Epithelial cell of esophagus (primary cell): ENCODE measurements at places on chromosomes 2 and 18.

DNA sequence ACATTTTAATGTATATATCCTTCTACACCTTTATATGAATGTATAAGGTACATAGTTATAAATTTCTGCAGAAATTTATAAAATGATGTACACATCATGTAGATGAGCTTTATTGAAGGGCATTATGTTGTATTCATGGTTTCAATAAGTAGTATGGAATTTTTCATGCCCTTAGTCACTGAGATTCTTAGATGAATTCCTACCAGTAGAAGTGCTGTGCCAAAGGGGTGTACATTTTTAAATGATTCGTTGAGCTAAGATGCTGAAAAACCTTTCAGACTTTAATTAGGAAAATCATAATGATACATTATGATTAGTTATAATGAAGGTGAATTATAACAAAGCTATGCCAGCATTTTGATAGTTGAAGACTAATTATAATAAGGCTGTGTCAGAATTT, 115.2 kb downstream of the ZNF236 start:
- no peak for DNase-seq

DNA sequence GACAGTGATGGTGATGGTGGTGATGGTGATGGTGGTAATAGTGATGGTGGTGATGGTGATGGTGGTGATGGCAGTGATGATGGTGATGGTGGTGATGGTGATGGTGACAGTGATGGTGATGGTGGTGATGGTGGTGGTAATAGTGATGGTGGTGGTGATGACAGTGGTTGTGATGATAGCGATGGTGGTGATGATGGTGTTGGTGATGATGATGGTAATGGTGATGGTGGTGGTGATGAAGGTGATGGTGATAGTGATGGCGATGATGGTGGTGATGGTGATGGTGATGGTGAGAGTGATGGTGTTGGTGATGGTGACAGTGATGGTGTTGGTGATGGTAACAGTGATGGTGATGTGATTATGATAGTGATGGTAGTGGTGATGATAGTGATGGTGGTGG, 94.3 kb downstream of the ASB1 start:
- DNase-seq: no peak

- peak; percentile 36 for DNase-seq
Observed at GRCh38 chr18:49788327-49788898, 24.9 kb downstream of the ACAA2 start.

- DNase-seq: no peak
Observed at GRCh38 chr2:70959271-70959761, 19.1 kb upstream of the ANKRD53 start.

DNA sequence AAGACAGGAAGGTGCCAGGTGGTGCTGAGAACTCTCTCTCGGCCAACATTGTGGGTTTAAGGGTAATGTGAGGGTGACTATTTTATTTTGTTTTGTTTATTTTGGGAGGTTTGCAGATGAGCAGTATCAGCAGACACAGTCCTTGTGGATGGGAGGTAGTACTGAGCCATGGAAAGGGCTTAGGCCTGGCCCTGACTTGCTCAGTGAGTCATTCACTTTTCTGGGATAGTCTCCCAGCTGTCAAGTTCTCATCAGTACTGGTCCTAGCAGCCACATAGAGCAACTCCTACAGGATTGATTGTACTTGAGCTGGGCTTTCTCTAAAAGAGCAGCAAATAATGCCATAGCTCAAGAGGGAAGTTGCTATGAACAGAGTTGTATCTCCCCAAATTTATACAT, 175.2 kb downstream of the LOXHD1 start:
- peak; percentile 81 for DNase-seq

DNA sequence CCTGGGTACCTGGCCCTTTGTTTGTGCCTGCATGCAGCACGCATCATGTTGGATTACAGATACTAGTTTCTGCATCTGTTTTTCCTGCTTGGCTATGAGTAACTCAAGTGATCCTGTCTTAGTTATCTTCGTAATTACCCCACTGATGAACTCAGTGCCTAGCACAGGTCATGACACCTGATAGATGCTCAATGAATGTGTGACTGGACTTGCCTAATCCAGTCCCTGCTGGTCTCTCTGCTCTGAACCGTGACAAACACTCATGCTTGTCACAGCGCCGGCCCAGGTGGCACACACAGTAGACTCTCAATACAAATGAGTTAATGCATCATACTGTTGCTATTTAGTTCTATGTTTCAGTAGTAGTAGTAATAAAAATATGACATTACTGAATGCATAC, 31.2 kb upstream of the NTSR2 start:
- peak; percentile 67 for DNase-seq

GRCh38 chr2:190875891-190876290, 4.7 kb upstream of the GLS start:
- no peak for DNase-seq

DNA sequence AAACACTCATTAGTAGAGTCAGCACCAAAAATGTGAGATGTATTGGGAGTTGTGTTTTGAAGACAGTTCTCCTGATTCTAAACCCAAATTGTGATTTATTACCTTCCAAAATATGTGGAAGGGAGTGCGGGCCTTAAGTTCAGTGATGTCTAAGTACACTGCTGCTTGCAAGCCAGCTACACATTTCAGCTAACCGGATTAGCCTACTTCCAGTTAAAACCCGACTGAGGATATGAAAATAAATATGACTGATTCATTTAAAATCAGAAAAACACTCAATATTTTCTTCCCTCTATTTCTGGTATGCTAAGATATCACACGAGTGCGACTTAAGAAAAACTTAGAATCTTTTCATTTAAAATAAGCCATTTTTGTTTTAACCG, 907 bp downstream of the FHL2 start:
- DNase-seq: no peak

GRCh38 chr2:41321351-41321750, 726.5 kb upstream of the PKDCC start:
- peak; percentile 31 for DNase-seq

DNA sequence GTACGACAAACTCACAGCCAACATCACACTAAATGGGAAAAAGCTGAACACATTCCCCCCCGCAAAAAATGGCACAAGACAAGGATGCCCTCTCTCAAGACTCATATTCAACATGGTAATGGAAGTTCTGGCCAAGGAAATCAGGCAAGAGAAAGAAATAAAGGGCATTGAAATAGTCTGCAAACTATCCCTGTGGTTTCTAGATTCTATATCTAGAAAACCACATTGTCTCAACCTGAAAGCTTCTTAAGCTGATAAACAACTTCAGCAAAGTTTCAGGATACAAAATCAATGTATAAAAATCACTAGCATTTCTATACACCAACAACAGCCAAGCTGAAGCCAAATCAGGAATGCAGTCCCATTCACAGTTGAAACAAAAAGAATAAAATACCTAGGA, 294.6 kb upstream of the CYP26B1 start:
- DNase-seq: no peak

DNA sequence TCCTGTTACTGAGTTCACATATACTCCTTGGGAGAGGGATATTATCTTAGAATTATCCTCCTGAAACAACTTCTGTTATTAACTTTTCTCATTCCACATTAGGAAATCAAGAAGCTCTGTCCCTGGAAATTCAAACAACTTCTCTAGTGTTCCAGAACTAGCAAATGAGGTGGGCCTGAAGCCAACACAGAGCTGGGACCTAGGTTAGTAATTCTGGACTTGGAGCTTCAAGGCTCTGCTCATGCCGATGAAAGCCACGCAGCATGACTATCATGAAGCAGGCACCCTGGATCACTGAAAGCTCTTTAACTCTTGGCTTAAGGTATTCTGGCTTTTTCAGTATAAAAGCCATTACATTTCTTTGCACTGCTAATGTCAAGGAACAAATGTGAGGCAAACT, 242.7 kb downstream of the TGIF1 start:
- DNase-seq: no peak

DNA sequence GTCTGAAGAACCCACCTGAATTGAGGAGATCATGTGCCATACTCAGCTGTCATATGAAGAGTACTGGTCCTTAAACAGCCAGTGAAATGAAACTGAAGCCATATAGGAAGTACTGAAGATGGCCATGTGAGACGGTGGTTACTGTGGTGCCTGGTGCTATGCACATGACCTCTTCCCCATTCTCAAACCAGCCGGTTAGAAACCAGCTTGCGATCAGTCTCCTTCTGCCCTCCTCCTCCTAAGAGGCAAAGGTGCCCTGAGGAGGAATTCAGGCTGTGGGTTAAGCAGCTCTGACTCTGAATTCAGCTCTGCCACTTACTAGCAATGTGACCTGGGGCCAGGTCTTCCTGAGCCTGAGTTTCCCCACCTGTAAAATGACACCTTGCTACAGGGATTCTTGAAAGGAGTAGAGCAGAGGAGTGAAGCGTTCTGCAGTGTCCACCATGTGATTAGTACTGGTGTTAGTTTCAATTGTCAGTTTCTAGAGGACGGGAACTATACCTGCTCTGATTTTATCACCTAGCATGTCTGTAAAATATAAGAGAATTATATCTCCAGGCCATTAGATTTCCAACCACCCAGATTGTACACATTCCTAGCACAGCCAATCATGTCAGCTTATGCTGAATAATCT, 5.1 kb downstream of the FECH start:
- no peak for DNase-seq

- no peak for DNase-seq
Observed at GRCh38 chr2:16747689-16748088, 82.1 kb upstream of the CYRIA start.

GRCh38 chr18:9210966-9211365, 74.4 kb downstream of the ANKRD12 start:
- DNase-seq: no peak

DNA sequence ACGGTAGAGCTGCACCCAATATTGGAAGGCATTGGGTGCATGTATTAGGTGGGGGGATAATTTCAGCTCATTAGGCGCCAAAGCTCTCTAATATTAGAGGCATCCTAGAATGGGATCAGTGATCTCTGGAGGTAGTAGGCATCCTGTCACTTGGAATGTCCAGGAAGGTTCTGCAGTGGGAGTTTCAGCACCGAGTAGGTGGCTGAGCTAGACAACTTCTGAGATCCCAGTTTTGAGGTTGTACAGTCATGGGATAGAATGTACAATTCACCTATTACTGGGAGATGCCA, 210.9 kb downstream of the MYCN start:
- DNase-seq: no peak

GRCh38 chr18:78430131-78430758, 549.4 kb upstream of the SALL3 start:
- no peak for DNase-seq

GRCh38 chr18:36769611-36770314, 59.0 kb downstream of the TPGS2 start:
- no peak for DNase-seq

- no peak for DNase-seq
Observed at GRCh38 chr2:69449906-69450305, 12.7 kb upstream of the NFU1 start.

DNA sequence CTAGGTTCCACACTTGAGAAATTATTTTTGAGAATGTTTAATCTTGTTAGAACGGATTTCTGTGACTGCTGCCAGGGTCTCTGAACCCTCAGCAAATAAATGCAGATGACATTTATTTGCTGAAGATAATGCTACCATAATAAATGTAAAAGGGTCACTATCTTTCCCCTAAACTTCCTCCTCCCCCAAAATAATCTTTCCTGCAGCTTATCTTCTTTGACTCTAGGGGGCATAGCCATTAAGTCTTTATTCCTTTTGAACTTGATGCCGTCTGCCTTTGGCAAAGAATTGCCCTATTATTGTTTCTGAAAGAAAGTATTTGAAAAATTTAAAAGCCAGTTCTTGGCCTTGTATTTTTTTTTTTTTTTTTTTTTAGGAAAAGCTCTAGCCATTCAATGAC, 63.6 kb upstream of the ACSL3 start:
- no peak for DNase-seq

GRCh38 chr2:203583701-203584100, 48.6 kb upstream of the RAPH1 start:
- peak; percentile 84 for DNase-seq

DNA sequence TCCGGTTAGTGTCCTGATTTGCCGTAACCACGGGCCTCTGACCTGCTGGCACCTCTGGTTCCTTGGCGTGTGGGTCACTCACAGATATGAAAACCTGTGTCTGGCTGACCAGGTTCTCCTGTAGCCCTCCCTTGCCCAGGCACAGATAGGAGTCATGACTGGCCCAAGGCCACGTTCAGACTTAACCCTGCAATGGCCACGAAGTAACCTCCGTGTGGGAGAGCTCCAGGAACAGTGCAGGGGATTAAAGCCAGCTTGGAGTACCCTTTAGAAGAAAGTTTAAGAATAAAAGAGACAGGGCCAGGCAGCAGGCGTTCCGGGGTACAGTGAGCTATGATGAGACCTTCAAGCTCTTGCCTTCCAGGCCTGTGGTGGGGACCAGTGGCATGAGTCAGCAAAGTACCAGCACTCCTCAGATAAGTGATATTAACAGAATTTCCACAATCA, 25.5 kb downstream of the CENPO start:
- DNase-seq: no peak

- no peak for DNase-seq
Observed at GRCh38 chr2:15432642-15433256, 128.4 kb downstream of the NBAS start.

- DNase-seq: no peak
Observed at GRCh38 chr18:26685438-26686157, 137.2 kb upstream of the KCTD1 start.

DNA sequence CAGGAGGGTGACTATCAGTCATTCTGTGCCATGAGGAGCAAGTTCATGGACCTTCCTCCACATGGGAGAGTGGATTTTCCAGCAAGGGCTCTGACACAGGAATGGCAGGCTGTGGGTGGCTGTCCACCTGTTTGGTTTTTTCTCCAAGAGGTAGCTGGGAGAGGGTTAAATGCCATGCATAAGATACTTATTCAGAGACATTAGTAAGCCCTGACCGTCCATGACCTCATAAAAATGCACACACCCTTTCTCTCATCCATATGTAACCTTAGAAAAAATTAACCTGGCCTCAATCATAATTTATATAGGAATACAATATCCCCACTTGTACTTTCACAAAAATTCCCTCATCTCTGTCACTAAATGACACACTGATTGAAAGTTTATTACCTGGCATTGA, 51.3 kb downstream of the NPPC start:
- DNase-seq: no peak

GRCh38 chr18:28725876-28726275, 548.9 kb upstream of the CDH2 start:
- DNase-seq: peak; percentile 79

DNA sequence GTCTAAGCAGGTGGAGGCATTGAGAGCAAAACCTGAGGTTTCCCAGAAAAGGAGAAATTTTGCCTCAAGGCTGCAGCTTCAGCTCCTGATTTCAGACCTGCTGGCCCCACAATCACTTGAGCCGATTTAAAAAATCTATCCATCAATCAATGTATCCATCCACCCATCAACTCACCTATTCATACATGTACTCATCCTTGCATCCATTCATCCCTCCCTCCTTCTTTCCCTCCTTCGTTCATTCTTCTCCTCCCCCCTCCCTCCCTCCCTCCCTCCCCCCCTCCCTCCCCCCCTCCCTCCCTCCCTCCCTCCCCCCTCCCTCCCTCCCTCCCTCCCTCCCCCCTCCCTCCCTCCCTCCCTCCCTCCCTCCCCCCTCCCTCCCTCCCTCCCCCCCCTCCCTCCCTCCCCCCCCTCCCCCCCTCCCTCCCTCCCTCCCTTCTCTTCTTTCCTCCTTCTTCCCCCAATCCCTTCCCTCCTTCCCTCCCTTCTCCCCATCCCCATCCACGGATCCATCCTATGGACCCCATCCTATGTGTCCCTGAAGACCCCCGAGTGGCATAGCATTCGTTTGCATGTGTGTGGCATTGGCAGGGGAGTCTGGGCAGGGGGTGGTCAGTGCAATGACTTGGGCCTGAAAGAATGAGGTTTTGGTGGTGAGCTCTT, 6.1 kb upstream of the PXDN start:
- DNase-seq: no peak

- DNase-seq: no peak
Observed at GRCh38 chr2:70043252-70043875, 43.9 kb upstream of the PCBP1 start.

GRCh38 chr18:27556741-27557140, 371.6 kb upstream of the CHST9 start:
- peak; percentile 42 for DNase-seq
